ENCODE measurements at places on chromosomes 12 and 14.

DNA sequence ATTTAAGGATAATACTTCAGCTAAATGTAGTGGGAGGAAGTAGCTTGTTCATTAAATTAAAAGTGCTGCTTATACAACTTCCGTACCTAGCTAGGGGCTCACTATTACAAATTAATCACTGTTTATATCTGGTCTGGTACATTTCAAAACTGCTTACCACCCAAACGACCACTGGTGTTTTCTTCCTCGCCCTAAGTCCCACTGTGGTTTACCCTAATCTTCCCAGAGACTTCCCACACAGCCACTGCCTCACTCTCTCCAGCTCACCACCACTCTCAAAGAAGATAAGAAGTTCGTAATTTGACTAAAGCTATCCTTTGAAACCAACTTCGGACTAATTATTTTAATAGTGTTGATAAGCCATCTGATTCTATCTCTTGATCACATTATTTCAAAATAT lies 62.6 kb downstream of the PLXNC1 start:
- no peak for DNase-seq

GRCh38 chr14:54772451-54772881 lies 130.2 kb downstream of the GCH1 start:
- no peak for DNase-seq

- DNase-seq, result no peak
Observed at GRCh38 chr14:60061371-60061770, 30.4 kb upstream of the PCNX4 start.

DNA sequence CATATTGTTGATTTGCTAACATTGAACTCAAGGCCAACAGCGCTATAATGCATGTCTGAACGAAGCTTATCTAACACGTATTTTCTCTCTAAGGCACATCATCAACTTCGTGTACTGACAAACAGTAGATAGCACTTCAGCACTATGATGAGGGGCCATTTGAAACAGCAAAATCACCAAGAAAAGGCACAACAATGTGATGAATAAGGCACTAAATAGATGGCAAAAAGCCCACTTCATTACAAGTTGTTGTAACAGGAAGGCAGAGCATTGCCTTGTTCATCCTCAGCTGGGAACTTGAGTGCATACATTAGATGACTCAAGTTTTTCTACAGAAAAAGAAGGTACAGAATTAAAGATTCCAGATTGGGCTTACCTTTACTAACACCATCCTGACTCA lies 75.2 kb downstream of the LIN7A start:
- no peak for DNase-seq

DNA sequence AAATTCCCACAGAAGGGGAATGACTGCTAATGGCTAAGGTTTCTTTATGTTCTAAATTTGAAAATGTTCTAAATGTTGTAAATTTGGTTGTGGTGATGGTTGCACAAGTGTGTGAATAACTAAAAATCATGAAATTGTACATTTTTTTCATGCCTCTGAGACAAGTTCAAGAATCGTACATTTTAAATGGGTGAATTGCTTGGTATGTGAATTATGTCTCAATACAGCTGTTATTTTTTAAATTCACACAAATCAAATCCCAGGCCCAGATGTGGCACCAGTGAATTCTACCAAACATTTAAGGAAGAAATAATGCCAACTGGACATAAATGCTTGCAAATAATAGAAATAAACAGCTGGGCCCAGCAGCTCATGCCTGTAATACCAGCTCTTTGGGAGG lies 28.6 kb upstream of the RND1 start:
- no peak for DNase-seq

DNA sequence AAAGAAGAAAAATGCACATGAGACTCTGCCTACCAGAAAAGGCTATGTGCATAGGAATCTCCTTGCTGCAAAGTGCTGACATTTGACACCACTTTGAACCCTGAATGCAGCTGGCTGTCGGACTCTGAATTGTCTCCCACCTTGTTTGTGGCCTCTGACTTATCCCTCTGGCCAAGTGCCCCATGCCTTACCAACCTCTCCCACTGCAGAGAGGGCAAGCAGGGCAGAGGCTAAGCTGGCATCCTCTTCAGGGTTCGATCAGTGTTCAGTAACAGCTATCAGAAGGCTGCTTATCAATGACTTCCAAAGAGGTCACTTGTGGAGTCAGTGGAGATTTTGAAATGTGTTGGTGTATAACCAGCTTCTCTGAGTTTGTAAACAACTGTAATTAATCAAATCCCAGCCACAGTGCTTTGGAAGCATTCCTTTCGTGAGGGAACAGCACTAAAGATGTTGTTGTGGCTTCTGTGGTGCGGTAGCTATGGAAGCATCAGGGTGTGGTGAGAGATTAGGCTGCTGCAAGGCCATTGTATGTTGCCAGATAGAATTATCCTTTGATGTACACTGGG lies 22.6 kb upstream of the BMP4 start:
- no peak for DNase-seq

- peak; percentile 87 for DNase-seq
Observed at GRCh38 chr12:57487597-57488401, at the start of gene MARS1. MARS1 (plus strand) TSS chr12:57488068; CDS start chr12:57488091, 23 bp downstream.

DNA sequence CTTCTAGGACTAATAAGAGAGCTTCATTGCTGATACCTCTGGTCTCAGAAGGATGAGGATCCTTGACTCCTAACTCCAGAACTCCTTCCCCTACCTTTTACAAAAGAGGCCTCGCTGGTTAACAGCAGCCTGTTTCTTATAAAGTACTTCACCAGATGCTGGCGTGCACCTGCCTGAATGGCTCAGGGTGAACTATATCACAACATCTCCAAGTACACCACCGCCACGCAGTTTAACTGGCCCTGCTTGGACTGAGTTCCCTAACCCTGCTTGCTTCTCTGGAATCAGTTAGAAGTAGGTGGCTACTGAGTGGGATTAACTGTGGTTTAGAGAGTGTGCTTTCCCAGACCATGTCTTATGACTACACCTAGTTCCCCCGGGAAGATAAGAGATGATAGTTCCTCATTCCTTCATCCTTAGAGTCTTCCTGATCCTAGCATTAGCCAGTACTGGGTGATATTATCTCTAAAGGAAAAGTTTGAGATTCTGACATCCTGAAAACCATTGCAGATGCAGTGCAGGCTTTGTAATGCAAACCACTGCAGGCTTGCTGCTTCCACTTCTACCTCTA lies 3.0 kb downstream of the FOXJ2 start:
- DNase-seq, result no peak

- no peak for DNase-seq
Observed at GRCh38 chr12:52433501-52434080, 580 bp downstream of the KRT75 start.

DNA sequence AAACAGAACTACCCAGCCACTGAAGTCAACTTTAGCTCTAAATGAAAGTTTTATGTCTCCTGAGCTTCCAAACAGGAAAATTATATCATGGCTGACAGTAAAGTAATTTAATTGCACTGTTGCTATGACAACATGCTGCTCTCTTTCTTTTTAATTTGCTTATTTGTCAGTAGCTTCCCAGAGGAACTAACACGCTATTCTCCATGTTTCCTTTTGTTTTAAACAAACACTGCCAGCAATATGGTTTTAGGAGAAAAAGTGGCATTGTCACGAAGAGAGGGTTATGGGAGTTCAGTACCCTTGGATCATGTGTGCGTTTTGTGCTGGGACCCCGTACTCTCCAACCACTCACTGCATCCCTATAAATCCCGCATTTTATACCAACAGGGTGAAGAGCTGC lies 1.9 kb downstream of the FOXN3 start:
- DNase-seq, result no peak

DNA sequence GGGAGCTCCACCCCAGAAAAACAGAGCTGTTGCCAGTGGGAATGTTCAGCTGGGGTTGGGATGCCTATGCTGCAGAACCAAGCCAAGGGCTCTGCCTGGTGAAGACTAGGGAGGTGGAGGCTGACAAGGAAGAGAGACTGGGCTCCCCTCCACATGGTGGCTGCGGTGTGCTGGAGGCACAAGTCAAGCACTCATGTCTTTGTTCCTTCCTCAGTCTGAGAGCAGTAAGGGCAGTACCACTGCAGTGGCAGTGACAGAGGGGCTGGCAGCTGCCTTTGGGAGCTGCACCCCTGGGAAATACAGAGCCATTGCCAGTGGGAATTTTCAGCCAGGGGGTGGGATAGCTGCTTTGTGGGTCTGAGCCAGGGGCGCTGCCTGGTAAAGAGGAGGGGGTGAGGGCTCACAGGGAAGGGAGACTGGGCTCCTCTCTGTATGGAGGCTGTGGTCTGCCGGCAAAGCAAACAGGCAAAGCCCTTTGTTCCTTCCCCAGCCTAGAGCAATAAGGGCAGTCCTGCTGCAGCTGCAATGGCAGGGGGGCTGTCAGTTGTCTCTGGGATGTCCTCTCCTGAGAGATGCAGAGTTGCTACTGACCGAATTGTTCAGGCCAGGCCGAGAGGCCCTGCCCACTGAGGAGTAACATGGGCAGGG lies 255.9 kb downstream of the RAD51B start:
- no peak for DNase-seq

GRCh38 chr14:65966188-65966587 lies 520.0 kb upstream of the CCDC196 start:
- DNase-seq, result no peak

DNA sequence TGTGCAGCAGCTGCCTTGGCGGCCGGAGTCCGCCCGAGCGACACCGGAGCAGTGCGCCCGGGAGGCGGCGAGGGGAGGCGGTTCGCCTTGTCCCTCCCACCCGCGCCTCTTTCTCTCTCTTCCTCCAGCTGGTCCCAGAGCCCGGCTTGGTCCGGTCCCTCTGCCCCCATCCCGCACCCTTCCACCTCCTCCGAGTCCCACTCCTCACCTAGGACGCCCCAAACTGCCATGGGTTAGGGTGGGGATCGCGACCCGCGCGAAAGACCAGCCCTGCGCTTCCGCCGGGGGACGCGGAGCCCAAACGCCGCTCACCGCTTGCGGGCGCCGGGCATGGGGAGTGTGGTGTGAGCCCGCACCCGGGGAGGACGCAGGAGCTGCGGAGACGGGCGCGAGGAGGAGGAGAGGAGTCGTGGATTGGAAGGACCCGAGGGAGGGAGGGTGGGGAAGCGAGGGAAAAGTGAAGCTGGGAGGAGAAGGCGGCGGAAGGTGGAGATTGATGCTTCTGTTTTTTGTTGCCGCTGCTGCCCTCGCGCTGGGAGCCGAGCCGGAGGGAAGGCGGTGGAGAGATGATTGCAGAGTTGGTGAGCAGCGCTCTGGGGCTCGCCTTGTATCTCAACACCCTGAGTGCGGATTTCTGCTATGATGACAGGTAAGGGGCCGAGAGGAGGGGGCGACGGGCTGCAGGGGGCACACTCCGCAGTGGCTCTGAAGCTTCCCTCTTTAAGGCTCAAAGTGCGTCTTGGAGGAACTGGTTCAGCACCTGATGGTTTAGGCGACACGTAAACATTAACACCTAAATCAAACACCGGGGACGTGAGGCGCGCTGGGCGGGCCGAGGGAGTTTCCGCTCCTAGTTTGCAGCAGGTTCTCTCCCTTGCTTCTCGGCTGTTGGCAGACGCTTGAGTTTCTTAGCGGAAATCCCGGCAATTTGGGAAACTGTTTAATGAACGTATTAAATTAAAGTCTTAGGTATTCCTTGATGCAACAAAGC lies 610 bp downstream of the TMTC2 start:
- DNase-seq, result peak; percentile 36

DNA sequence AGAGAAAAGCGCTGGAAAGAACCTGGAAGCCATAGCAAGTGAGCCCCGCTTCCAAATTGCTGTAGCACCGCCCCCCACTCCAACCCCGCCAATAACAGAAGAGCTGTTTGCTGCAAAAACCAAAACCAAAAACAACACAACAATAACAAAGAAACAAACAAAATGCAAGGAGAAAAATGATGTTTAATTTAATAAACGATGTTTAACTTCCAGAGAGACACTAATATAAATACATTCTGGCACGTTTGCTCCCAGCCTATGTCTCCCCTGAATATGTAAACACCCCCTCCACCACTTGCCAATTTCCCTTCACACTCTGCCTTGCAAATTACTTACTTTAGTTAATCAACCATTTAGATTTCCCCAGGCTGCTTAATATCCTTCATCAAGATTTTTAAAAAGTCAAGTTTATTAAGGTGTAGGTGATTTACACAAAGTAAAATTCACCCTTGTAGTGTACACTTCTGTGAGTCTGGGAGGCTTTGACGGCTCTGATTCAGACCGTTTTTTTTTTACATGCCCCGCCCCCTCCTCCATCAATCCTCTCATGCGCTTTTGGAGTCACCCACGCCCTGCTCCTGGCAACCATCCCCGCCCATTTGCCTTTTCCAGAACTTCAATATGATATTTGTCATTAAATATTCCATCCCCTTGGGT lies 482 bp upstream of the IFI27L2 start:
- no peak for DNase-seq

DNA sequence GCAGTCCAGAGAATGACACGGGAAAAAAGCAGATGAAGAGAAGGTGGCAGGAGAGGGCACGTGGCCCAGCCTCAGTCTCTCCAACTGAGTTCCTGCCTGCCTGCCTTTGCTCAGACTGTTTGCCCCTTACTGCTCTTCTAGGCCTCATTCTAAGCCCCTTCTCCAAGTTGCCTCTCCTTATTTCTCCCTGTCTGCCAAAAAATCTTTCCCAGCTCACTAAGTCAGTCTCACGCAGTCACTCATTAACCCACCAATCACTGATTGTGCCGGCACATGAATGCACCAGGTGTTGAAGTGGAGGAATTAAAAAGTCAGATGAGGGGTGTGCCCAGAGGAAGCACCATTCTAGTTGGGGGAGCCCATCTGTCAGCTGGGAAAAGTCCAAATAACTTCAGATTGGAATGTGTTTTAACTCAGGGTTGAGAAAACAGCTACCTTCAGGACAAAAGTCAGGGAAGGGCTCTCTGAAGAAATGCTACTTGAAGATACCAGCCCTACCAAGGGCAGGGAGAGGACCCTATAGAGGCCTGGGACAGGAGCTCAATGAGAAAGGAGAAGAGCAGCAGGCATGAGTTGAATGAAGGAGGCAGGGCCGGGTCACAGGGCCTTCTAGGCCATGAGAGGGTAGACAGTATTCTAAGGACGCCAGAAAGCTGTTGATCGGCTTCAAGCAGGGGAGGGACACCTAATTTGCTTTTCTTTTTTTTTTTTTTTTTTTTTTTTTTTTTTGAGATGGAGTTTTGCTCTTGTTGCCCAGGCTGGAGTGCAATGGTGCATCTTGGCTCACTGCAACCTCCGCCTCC lies 40.9 kb downstream of the DAD1 start:
- DNase-seq, result no peak

- no peak for DNase-seq
Observed at GRCh38 chr14:75702616-75703261, 41.7 kb downstream of the TTLL5 start.

GRCh38 chr12:92726850-92727249 lies 24.1 kb downstream of the PLEKHG7 start:
- DNase-seq, result no peak

GRCh38 chr12:31015215-31015614 lies 58.4 kb upstream of the DDX11 start:
- DNase-seq, result no peak

All from GM18507 (cell line).